ENCODE measurements at places on chromosomes 3 and 15. TPM values are rescaled to one million over a fixed set of nuclear protein-coding genes. Genes with fewer than 3 reads are reported as not detected.

Gene SNTN
- not detected for total RNA-seq

Gene TOP2B
- total RNA-seq: 137 TPM

Gene OR5AC2
- total RNA-seq: not detected

Gene RAB6B
- 0.07 TPM for total RNA-seq

Gene GOLGA8F
- total RNA-seq: not detected

Gene VIPR1
- 0.80 TPM for total RNA-seq

DNA sequence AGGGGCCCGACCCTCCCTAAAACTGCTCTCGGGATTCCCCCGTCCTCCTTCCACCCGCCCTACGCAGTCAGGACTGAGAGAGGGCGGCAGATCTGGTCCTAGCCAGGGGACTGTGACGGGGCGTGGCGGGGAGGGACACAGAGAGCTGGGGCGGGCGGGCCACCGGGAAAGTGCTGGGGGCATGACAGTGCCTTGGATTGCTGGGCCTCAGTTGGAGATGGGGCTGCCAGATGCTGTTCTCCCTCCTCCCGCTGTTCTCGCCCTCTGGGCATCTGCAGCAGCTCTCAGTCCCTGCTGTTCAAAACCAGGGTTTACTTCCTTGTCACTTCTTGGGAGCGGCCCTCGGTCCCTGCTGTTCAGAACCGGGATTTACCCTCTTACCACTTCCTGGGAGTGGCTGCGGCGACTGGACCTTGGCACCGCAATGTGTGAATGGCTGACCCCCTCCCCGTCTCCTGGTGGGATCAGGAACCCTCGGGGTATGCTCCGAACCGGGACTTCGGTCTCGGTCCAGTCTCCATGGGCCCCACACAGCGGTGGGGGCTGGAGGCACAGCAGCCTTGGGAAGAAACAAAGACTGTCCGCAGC lies 1.8 kb upstream of the RPP25 start:
- peaks cover 3% of the 10 kb centered on the region for H3K36me3 ChIP-seq
- peaks cover 32% of the 10 kb centered on the region for H3K4me1 ChIP-seq
- H3K27ac ChIP-seq: peak overlapping the region; percentile 51
- peak overlapping the region; percentile 51 for H3K4me3 ChIP-seq

GRCh38 chr15:27210176-27210575 lies 239.2 kb downstream of the GABRG3 start:
- no peaks in the 10 kb centered on the region for H3K27me3 ChIP-seq
- H3K4me3 ChIP-seq: no peak overlapping the region
- no peaks in the 10 kb centered on the region for H3K36me3 ChIP-seq
- no peak for DNase-seq
- no peaks in the 10 kb centered on the region for H3K4me1 ChIP-seq

GRCh38 chr15:77476995-77477394 lies 56.3 kb downstream of the HMG20A start:
- DNase-seq: no peak
- H3K36me3 ChIP-seq: peaks cover 48% of the 10 kb centered on the region

DNA sequence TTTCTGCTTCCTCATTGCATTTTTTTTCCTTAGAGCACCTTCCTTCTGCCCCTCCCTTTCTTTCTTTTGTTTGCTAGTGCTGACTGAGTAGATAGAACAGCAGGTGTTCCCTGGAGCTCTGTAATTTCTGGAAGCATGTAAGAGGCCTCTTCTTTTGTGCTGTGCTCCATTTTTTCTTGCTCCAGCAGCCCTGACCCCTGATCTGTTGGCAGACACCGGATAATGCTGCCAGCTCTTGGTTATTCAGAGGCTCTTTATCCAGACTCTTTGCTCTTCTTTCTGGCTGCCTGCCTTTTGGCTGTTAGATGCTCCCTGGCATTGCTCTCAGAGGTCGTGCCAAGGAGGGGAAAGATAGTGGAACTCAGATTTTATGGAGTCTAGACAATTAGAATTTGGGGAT lies 104.4 kb upstream of the RBMS3 start:
- H3K36me3 ChIP-seq: peaks cover 3% of the 10 kb centered on the region
- no peak overlapping the region for H3K27ac ChIP-seq
- H3K4me3 ChIP-seq: no peak overlapping the region
- DNase-seq: no peak
- H3K27me3 ChIP-seq: no peaks in the 10 kb centered on the region

- peaks cover 14% of the 10 kb centered on the region for H3K36me3 ChIP-seq
- DNase-seq: no peak
- peaks cover 32% of the 10 kb centered on the region for H3K4me1 ChIP-seq
Measured at GRCh38 chr3:20059929-20060328, 19.7 kb downstream of the KAT2B start.

DNA sequence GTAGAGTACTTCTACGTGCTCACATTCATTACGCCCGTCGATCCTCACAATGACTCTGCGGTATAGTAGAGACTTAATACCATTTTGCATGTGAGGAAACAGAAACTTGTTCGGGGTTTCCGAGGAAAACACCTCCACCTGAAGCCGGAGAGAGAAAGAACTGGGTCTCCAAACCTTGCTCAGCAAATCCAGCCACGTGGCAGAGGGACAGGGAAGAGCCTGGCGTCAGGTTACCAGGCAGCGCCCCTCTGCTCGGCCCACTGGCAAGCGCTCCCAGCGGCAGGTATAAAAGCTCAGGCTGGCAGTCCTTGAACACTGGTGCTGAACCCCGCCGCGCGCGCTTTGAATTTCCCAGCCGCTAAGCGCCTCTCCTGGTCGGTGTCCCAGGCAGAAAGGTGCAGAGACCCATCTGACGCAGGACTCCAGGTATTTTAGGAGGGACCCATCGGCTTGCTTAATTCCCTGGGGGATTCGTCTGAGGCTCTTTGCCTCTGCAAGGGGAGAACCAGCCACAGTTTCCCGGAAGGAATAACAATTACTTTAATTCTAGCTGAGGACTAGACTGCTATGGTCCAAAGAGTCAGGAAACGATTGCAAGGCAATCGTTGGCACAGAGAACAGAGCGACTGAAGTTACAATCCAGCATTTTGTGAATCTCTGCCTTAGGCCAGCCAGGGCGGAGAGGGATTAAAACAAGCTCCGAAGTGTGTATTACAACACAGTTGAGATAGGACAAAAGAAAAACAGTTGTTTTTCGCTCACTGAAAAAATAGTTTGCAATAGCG lies at the start of gene C2CD4A:
Gene C2CD4A (plus strand): TSS at position 315 of the 785 bp plus-strand sequence. CDS start 637 bp downstream, outside the sequence.
- peaks cover 54% of the 10 kb centered on the region for H3K27me3 ChIP-seq
- peaks cover 2% of the 10 kb centered on the region for H3K36me3 ChIP-seq
- H3K4me1 ChIP-seq: peaks cover 21% of the 10 kb centered on the region
- peak within 1 kb of the TSS; percentile 78 for H3K4me3 ChIP-seq

GRCh38 chr3:83842511-83842910 lies 1116.3 kb upstream of the CADM2 start:
- H3K4me3 ChIP-seq: no peak overlapping the region
- H3K27ac ChIP-seq: no peak overlapping the region
- no peaks in the 10 kb centered on the region for H3K27me3 ChIP-seq
- no peaks in the 10 kb centered on the region for H3K4me1 ChIP-seq
- no peak for DNase-seq

- peak overlapping the region; percentile 82 for H3K27ac ChIP-seq
- peaks cover 38% of the 10 kb centered on the region for H3K36me3 ChIP-seq
- peaks cover 81% of the 10 kb centered on the region for H3K4me1 ChIP-seq
- H3K4me3 ChIP-seq: no peak overlapping the region
- no peaks in the 10 kb centered on the region for H3K27me3 ChIP-seq
Measured at GRCh38 chr15:67125589-67126502, 60.4 kb downstream of the SMAD3 start.

- no peaks in the 10 kb centered on the region for H3K36me3 ChIP-seq
- no peaks in the 10 kb centered on the region for H3K27me3 ChIP-seq
- no peak overlapping the region for H3K4me3 ChIP-seq
- no peaks in the 10 kb centered on the region for H3K4me1 ChIP-seq
- DNase-seq: no peak
- no peak overlapping the region for H3K27ac ChIP-seq
Measured at GRCh38 chr3:115293321-115293720, 146.2 kb upstream of the ZBTB20 start.

- H3K4me1 ChIP-seq: peaks cover 11% of the 10 kb centered on the region
- no peak for DNase-seq
- H3K36me3 ChIP-seq: peaks cover 4% of the 10 kb centered on the region
- H3K4me3 ChIP-seq: peak overlapping the region; percentile 76
- no peak overlapping the region for H3K27ac ChIP-seq
Measured at GRCh38 chr15:78810003-78810361, 1.3 kb downstream of the ADAMTS7 start.

- no peak overlapping the region for H3K4me3 ChIP-seq
- H3K36me3 ChIP-seq: no peaks in the 10 kb centered on the region
- DNase-seq: peak; percentile 44
- peaks cover 2% of the 10 kb centered on the region for H3K4me1 ChIP-seq
- H3K27me3 ChIP-seq: peaks cover 12% of the 10 kb centered on the region
Measured at GRCh38 chr15:62658498-62658897, 384.0 kb upstream of the TPM1 start.

GRCh38 chr3:20056725-20057611 lies 16.7 kb downstream of the KAT2B start:
- no peak overlapping the region for H3K27ac ChIP-seq
- no peaks in the 10 kb centered on the region for H3K27me3 ChIP-seq
- peak; percentile 62 for DNase-seq
- H3K36me3 ChIP-seq: peaks cover 11% of the 10 kb centered on the region
- peaks cover 27% of the 10 kb centered on the region for H3K4me1 ChIP-seq

DNA sequence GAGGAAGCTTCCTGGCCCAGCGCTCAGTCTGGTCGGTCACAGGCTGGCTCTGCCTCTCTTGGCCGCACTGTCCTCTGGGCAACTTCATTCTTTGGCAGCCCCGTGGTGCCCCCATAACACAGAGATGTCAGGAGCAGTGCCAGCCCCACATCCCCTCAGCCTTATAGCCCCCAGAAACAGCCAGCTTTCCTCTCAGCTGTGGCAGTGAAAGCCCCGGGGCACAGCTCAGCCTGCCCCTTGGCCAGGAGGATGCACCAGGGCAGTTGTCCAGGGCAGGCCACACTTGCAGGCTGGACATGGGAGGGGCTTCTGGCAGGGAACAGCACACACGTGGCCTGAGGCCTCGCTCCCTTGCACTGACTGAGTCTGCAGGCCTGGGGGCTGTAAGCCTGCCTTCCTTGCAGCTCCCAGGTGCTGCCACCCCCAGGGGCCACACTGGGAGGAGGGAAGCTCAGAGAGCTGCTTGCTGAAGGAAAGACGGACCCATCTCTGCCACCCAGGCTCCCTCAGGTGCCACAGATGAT lies 10.3 kb upstream of the RHO start:
- peaks cover 2% of the 10 kb centered on the region for H3K36me3 ChIP-seq
- H3K27me3 ChIP-seq: no peaks in the 10 kb centered on the region
- no peak overlapping the region for H3K4me3 ChIP-seq
- no peaks in the 10 kb centered on the region for H3K4me1 ChIP-seq

DNA sequence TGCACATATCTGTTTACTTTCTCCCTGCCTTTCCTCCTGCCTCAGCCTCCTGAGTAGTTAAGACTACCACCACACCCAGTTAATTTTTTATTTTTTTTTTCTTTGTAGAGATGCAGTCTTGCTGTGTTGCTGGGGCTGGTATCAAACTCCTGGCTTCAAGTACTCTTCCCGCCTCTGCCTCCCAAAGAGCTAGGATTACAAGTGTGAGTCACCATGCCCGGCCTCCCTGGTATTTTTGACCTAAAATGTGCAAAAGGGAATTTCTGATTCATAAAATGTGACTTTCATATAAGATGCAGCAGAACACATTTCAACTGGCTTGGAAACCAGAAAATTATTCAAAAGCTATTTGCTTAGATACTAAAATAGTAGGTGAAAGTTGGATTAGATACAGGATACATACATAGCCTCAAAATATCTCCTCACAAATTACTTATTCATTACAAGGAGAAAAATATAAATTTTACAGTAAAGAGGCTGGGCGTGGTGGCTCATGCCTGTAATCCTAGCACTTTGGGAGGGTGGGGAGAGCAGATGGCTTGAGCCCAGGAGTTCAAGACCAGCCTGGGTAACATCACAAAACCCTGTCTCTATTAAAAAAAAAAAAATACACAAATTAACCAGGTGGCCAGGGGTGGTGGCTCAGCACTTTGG lies 32.0 kb downstream of the MAP4 start:
- no peak overlapping the region for H3K27ac ChIP-seq
- H3K36me3 ChIP-seq: peaks cover 9% of the 10 kb centered on the region
- DNase-seq: no peak
- H3K4me1 ChIP-seq: peaks cover 6% of the 10 kb centered on the region

Measured in activated CD4-positive, alpha-beta T cell treated with anti-CD3 and anti-CD28 coated beads, Interleukin-2, amount 10 ng/mL, durations not matched to agents 24 days and 14 days (primary cell).